Body of pancreas (tissue), 4 donors: ENCODE measurements at places on chromosomes 16 and 17. TPM values are rescaled to one million over a fixed set of nuclear protein-coding genes. Genes with fewer than 3 reads are reported as not detected.

- H3K4me1 ChIP-seq: no peaks in the 10 kb centered on the region
- H3K27me3 ChIP-seq: no peaks in the 10 kb centered on the region
- DNase-seq: peak; percentile 16
- H3K4me3 ChIP-seq: no peak overlapping the region
- H3K27ac ChIP-seq: no peak overlapping the region
Measured at GRCh38 chr16:79653373-79653891, 52.9 kb upstream of the MAF start.

GRCh38 chr16:19613834-19614233 is 58.3 kb downstream of the VPS35L start:
- H3K36me3 ChIP-seq: peaks cover 2% of the 10 kb centered on the region
- H3K27ac ChIP-seq: no peak overlapping the region
- peaks cover 25% of the 10 kb centered on the region for H3K4me1 ChIP-seq
- H3K27me3 ChIP-seq: no peaks in the 10 kb centered on the region
- no peak overlapping the region for H3K4me3 ChIP-seq

GRCh38 chr17:45312477-45313420 is 4.1 kb downstream of the MAP3K14 start:
- H3K4me1 ChIP-seq: peaks cover 82% of the 10 kb centered on the region
- H3K27me3 ChIP-seq: no peaks in the 10 kb centered on the region
- no peak overlapping the region for H3K4me3 ChIP-seq
- DNase-seq: no peak

GRCh38 chr16:720447-720989 is 428 bp upstream of the ANTKMT start:
- peak overlapping the region; percentile 89 for H3K27ac ChIP-seq
- no peaks in the 10 kb centered on the region for H3K36me3 ChIP-seq
- peak overlapping the region; percentile 34 for H3K4me3 ChIP-seq
- peaks cover 60% of the 10 kb centered on the region for H3K4me1 ChIP-seq
- H3K27me3 ChIP-seq: no peaks in the 10 kb centered on the region
- DNase-seq: peak; percentile 40

DNA sequence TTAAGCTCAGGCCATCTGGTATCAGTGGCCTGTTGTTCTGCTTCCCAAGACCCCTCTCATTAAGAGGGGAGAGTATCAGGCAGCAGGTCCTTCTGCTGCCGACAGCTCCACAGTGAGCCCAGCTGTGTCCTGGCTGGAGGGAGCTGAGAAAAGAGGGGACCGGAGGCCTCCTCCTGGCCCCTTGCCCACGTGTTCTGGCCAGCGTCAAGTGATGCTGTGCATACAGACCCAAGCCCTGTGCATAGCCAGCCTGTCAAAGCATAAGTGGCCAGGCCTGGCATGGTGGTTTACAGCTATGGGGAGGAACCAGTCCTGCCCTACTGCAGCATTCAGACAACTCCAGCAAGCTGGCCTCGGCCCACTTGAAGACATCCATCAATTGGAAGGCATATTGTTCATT is 48.0 kb downstream of the ABCC6 start:
- no peaks in the 10 kb centered on the region for H3K4me1 ChIP-seq
- H3K27ac ChIP-seq: no peak overlapping the region
- no peak for DNase-seq
- no peaks in the 10 kb centered on the region for H3K27me3 ChIP-seq
- H3K4me3 ChIP-seq: no peak overlapping the region

- no peak overlapping the region for H3K4me3 ChIP-seq
- peak; percentile 58 for DNase-seq
- H3K27ac ChIP-seq: peak overlapping the region; percentile 24
Measured at GRCh38 chr16:77816293-77816692, 27.9 kb downstream of the VAT1L start.

DNA sequence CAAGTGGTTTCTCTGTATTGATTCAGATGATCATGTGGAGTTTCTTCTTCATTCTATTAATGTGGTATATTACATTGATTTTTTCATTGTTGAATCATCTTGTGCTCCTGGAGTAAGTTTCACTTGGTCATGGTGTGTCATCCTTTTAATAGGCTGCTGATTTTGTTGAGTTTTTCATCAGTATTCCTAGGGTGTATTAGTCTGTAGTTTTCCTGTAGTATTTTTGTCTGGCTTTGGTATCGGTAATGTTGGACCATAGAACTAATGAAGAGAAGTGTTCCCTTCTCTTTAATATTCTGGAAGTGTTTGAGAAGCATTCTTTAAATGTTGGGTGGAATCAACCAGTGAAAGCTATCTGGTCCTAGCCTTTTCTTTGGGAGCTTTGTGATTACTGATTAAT is 99.0 kb downstream of the OMG start:
- H3K36me3 ChIP-seq: no peaks in the 10 kb centered on the region
- no peaks in the 10 kb centered on the region for H3K27me3 ChIP-seq
- DNase-seq: no peak
- no peak overlapping the region for H3K4me3 ChIP-seq
- no peaks in the 10 kb centered on the region for H3K4me1 ChIP-seq

GRCh38 chr17:74186498-74186897 is 17.0 kb upstream of the RPL38 start:
- H3K27ac ChIP-seq: no peak overlapping the region
- no peaks in the 10 kb centered on the region for H3K27me3 ChIP-seq
- no peaks in the 10 kb centered on the region for H3K36me3 ChIP-seq
- DNase-seq: no peak
- H3K4me3 ChIP-seq: no peak overlapping the region

GRCh38 chr17:62705778-62706597 is 78.5 kb downstream of the MRC2 start:
- peaks cover 29% of the 10 kb centered on the region for H3K4me1 ChIP-seq
- no peaks in the 10 kb centered on the region for H3K27me3 ChIP-seq
- H3K36me3 ChIP-seq: no peaks in the 10 kb centered on the region
- DNase-seq: no peak

GRCh38 chr16:68328151-68328859 is 17.5 kb downstream of the PRMT7 start:
- no peaks in the 10 kb centered on the region for H3K27me3 ChIP-seq
- H3K4me3 ChIP-seq: no peak overlapping the region
- no peak overlapping the region for H3K27ac ChIP-seq
- H3K4me1 ChIP-seq: no peaks in the 10 kb centered on the region
- no peaks in the 10 kb centered on the region for H3K36me3 ChIP-seq

DNA sequence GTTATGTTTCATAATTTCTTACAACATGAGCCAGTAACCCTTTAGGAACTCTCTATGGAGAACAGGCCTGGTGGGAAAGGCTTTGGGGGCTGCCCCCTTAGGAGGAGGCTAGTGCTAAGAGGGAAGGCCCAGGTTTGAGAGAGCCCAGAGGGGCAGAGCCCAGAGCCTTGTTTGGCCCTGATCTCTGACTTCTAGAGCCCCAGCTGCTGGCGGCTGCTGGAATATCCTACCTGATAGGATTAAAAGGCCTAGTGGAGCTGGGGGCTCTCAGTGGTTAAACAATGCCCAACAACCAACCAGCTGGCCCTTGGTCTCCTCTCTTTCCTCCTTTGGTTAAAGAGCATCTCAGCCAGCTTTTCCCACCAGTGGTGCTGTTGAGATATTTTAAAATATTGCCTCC is 54.1 kb downstream of the IGF2BP1 start:
- DNase-seq: no peak
- no peak overlapping the region for H3K27ac ChIP-seq
- no peaks in the 10 kb centered on the region for H3K36me3 ChIP-seq
- no peak overlapping the region for H3K4me3 ChIP-seq

DNA sequence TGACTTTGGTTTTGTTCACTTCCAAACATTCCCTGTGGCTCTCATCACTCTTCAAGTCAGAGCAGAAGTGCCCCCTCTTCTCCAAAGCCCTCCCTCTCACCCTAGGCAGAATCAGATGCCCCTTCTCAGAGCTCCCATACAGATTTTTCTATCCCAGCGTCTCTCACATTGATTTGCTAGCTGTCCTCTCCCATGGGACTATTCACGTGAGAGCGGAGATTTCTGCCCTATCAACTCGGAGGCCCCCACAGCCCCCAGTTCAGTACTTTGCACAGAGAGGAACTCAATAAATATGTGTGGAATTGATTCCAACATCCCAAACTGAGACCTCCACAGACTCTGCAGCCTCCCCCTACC is 182.6 kb downstream of the C16orf78 start:
- H3K4me3 ChIP-seq: no peak overlapping the region
- no peak overlapping the region for H3K27ac ChIP-seq
- H3K27me3 ChIP-seq: no peaks in the 10 kb centered on the region
- H3K4me1 ChIP-seq: no peaks in the 10 kb centered on the region
- DNase-seq: no peak
- no peaks in the 10 kb centered on the region for H3K36me3 ChIP-seq

- H3K4me1 ChIP-seq: peaks cover 75% of the 10 kb centered on the region
- peak; percentile 86 for DNase-seq
- peak overlapping the region; percentile 78 for H3K27ac ChIP-seq
Measured at GRCh38 chr16:4373909-4374742, 2.5 kb downstream of the VASN start.

GRCh38 chr16:10228779-10229178 is 46.6 kb upstream of the GRIN2A start:
- H3K4me3 ChIP-seq: no peak overlapping the region
- H3K4me1 ChIP-seq: no peaks in the 10 kb centered on the region
- DNase-seq: no peak
- H3K36me3 ChIP-seq: no peaks in the 10 kb centered on the region
- no peak overlapping the region for H3K27ac ChIP-seq
- no peaks in the 10 kb centered on the region for H3K27me3 ChIP-seq

DNA sequence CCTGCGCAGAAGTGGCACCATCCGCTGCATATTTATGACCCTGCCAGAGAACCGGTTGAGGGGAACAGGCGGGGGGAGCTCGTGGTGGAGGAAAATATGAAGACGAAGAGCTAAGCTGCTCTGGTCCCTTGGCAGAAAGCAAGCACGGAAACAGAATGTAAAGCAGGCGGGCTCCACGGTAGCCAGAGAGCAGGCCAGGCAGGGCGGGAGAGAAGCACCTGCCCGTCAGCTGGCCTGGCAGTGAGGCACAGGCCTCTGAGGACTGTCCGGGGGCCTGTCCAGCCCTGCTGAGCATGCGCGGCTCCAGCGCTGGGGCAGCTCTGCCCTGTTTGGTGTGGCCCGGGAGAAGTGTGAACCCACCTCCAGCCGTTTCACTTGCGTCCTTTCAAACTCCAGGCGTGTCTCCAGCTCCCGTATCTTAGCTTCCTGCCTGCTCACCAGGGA is 46.7 kb downstream of the PIPOX start:
- no peaks in the 10 kb centered on the region for H3K27me3 ChIP-seq
- H3K27ac ChIP-seq: no peak overlapping the region
- no peak overlapping the region for H3K4me3 ChIP-seq

TEX14 gene
- 0.26 TPM for total RNA-seq

CTU2 gene
- total RNA-seq: 10.2 TPM

BCAR1 gene
- total RNA-seq: 61.0 TPM

DBNDD1 gene
- 10.9 TPM for total RNA-seq

SEZ6L2 gene
- total RNA-seq: 28.3 TPM

KRT34 gene
- total RNA-seq: not detected

C16orf86 gene
- total RNA-seq: 9.6 TPM

IL21R gene
- not detected for total RNA-seq

CHST4 gene
- total RNA-seq: 21.8 TPM

HSDL1 gene
- total RNA-seq: 6.3 TPM

FNDC8 gene
- not detected for total RNA-seq

SLC13A2 gene
- not detected for total RNA-seq

DPEP3 gene
- not detected for total RNA-seq

CSH1 gene
- total RNA-seq: not detected

PFN1 gene
- 180 TPM for total RNA-seq

CACNA1H gene
- total RNA-seq: 15.2 TPM

MYH13 gene
- not detected for total RNA-seq
